ENCODE measurements at places on chromosomes 3 and 15. TPM values are rescaled to one million over a fixed set of nuclear protein-coding genes. Genes with fewer than 3 reads are reported as not detected.

DNA sequence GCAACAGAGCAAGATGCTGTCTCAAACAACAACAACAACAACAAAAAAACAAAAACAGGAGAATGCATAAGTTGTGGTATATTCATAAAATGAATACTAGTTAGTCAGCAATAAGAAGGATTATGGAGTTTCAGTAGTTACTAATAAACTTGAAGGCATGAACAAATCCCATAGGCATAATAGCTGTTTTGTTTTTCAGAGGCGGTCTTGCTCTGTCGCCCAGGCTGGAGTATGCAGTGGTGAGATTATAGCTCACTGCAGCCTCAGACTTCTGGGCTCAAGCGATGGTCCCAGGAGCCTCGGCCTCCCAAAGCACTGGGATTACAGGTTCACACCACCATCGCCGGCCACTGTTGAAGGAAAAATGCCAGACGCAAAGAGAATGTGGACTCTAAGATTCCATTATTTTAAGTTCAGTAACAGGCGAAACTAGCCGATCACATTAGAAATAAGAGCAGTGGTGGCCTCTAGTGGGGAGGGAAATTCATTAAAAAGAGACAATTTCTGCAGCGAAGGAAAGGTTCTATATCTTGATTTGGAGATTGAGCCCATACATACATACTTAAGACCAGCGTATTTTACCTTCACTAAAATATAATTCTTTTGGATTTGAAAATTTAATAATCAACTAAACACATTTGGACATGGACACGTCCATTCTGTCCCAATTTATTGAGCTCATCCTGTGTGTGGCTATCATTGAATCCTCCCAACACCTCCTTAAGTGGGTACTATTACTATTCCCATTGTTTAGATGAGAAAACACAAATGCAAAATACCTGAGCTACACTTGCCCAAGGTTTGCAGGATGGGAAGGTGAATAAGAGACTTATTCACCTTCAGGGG, 27.4 kb upstream of the HDAC11 start:
- DNase-seq = no peak

DNA sequence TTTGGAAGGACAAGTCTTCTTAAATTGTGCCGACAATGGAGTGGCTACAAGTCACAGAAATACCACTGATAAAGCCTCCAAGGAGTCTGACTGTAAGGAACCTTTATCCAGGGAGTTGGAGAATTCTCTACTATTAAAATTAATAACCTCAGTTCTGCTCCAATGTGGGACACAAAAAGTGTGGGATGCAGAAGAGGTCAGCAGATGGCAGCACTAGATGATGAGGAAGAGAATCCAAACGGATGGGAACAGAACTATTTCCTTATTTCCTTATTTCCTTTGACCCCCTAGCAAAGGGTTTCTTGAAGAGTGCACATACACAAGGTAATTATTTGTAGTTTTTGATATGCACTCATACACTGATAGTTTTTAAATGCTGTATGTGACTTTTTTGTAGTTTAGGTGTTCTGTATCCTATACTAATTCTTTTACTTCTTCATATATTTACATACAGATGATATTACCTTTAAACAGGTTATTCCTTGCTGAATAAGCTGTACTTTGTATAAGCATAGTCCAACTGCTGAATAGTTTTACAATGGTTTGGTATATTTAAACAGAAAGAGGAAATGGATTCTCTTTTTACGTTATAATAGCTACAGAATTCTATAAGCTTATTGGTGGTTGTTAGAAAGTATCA, 25.6 kb upstream of the NLGN1 start:
- DNase-seq = no peak

GRCh38 chr15:79562899-79563298, 130.8 kb downstream of the MINAR1 start:
- no peak for DNase-seq

- DNase-seq = no peak
Measured at GRCh38 chr3:66744521-66744920, 243.7 kb upstream of the LRIG1 start.

GRCh38 chr15:69391046-69391757, 22.9 kb upstream of the KIF23 start:
- DNase-seq = peak; percentile 7

The QTRT2 gene
- 6.6 TPM for polyA plus RNA-seq

The CYP1A1 gene
- polyA plus RNA-seq = 0.09 TPM

DNA sequence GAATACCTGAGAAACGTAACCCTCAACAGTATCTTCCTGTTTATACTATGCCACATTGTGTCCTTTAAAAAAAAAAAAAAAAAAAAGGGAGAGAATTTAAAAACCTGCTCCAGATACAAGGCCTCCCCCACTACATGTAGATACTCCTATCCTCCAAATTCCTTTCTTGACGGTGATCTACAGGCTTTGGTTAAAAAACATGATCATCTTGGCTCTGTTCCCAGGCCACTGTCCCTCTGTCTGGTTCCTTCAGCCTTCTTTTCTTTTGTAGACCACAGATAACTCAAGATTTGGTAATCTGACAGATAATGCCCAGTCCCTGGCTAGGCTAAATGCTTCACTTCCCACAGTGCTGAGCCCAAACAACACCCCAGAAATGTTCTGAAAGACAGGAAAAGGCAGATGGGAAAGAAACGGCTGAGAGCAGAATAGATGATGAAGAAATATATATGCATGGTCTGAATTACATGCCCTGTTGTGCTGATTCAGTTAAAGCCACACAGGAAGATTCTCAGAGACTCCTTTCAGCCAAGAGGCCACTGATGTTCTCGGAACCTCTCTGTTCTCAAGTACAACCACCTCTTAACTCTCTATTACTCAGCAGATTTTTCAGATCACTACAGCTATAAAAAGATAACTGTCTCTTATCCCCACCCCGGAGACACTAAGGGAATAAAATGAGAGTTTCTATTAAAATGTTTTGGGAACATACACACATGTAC, 48.3 kb downstream of the NPTN start:
- no peak for DNase-seq

The SAMD7 gene
- polyA plus RNA-seq = not detected

- no peak for DNase-seq
Measured at GRCh38 chr3:50625231-50626182, 8.6 kb downstream of the MAPKAPK3 start.

DNA sequence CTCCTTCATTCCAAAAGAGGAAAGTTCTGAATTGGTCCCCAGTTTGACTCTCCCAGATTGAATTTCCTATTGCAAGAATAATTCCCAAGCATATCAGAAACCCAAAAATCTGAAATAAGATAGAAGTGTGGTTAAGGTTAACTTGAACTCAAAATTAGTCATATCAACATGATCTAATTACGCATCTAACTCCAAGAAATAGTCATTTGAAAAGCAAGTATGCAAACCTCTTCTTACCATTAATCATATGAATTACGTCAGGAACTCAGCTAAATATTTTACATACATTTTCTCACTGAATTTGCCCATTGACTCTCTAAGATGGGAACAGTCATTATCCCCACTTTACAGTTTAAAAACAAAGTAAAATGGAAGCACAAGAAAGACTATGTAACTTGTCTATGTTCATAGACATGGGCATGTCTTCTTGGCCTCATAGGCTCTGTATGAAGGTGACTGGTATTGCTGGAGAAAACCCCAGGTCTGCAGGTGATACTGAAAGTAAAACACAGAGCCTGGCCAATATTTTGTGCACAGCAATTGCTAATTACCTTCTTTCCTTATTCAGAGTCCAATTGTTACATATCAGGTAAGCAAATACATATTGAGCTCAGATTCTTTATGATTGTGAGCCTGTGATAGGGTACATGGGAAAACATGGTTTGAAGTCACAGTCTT, 139.2 kb downstream of the ATP8B4 start:
- DNase-seq = no peak

- DNase-seq = no peak
Measured at GRCh38 chr3:172051310-172051956, 12.1 kb downstream of the FNDC3B start.

- DNase-seq = peak; percentile 71
Measured at GRCh38 chr15:64774037-64774628, 1.3 kb downstream of the RBPMS2 start.

DNA sequence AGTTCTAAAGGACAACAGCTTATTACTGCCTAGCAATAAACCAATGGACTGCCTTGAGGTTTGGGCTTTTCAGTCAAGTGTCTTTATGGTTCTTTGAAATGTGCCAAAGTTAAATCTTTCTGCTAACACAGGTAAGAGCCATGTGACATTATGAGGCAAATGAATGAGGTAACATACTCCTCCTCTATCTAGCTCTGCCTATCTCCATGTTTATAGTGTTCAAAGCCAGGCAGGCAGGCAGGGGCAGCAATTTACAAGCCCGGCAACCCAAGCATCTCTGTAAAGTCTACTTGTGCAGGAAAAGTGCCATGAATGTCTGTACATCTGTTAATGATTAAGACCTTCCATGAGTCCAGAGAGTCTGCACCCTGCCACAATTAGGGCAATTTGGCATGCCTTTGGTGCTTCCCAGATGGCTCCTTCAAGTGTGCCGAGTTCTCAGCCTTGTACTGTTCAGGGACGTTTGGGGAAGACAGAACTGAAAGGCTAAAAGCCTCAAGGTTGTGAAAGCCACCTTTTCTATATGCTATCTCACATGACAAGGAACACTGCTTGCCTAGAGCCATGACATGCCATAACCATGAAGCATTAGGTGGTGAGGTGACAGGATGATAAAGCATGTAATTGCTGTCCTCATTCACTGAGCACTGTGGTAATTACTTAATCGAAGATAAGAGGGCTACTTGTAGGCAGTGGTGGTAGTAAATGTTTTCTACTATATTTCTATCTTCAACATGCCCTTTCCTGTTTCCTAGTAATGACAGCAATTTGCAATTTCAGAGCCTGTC, 41.4 kb upstream of the EIF1B start:
- DNase-seq = no peak

- no peak for DNase-seq
Measured at GRCh38 chr15:73598530-73599160, 34.5 kb downstream of the NPTN start.

- DNase-seq = no peak
Measured at GRCh38 chr15:86247249-86247955, 167.7 kb downstream of the AGBL1 start.

GRCh38 chr15:25385986-25386385, 52.8 kb downstream of the UBE3A start:
- DNase-seq = no peak

- DNase-seq = no peak
Measured at GRCh38 chr3:190368881-190369280, 19.1 kb upstream of the CLDN16 start.

DNA sequence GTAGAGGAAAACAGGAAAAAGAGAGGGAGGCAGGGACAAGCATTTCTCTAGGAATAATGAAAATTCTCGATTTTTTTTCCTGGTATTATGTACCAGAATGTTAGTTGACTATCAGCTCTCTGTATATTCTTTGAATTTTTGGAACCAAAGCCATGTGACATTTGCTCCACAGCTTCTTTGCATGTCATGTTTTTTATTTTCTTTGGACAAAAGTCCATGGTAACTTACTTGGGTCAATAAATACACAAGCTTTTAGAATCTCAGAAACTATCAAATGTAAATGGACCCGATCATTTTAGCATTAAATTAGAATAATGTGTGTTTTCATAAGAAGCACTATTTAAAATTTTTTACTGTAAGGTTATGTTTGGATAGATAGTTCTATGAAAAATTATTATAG, 320.5 kb downstream of the ZIC1 start:
- DNase-seq = no peak

The CLDN16 gene
- polyA plus RNA-seq = not detected

DNA sequence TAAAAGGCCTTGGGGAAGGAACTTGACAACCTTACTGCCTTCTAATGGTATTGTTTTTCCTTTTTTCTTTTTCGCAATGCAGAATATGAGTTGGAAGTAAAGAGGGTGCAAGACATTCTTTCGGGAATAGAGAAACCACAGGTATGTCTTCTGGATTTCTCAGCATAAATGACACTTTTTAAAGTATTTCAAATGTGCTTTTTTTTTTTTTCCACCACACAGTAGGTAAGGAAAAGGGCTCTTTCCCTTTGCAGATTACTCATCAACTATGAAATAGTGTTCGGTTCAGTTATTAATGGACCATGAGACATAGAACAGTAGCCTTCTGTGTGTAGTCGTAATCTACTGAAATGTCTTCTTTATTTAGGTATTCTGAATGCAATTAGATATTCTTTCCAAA, 162.4 kb downstream of the GHSR start:
- no peak for DNase-seq

- no peak for DNase-seq
Measured at GRCh38 chr15:23686466-23687142, 501 bp downstream of the NDN start.

The CLSTN2 gene
- 0.60 TPM for polyA plus RNA-seq

DNA sequence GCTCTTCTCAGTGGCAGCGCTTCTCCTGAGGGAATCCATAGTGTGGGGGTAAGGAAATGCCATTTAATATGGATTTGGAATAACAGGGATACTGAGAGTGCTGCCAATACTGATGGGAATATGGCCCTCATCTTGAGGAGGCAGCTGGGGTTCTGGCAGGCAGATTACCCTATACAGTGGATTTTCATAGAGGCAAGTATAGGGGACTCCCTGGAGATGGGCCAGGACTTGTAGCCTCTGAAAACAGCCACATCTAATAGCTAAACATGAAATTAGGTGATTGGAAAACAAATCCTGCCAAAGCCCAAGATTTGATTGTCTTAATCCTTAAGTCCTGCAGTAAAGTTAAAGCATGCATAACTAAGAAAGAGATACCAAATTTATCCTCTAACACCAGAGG, 30.9 kb downstream of the DPH3 start:
- DNase-seq = no peak

DNA sequence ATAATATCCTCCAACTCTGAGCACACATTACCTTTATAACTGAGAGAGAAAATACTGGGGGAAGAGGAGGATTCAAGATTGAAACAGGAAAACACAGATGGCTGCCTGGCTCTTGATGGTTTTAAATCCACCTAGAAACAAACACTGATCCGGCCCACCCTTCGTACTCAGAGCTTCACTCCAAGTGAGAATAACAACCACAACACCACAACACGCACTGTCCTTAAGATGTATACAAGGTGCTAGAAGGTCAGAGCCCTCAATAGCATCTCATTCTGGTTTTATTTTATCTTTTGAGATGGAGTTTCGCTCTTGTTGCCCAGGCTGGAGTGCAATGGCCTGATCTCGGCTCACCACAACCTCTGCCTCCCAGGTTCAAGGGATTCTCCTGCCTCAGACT, 9.9 kb downstream of the IP6K2 start:
- no peak for DNase-seq

The RHOV gene
- polyA plus RNA-seq = 4.8 TPM

DNA sequence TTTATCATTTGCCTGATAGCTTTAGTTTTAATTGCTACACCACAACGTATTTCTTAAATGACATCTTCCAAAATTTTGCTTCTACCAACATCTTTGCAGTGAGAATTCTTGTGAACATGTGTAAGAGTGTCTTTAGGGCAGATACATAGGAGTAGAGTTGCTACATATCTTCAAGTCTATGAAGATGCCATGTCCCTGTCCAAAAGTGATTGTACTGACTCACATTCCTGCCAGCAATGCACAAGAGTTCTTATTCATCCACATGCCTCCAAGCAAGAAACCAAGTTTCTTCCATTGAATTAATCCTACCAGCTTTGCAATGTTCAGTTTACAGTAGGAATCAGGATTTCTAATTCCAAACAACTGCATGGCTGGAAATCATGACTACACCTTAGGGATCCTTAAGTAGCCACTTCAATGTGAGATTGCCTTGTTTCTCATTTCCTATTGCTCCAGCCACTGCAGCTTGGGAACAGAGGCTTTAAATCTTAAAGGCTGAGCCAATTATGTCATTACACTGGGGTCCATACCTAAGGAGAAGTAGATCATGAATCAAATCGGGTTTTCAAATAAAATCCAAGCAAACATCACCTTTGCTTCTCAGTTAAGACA, 44.5 kb downstream of the BCL2L10 start:
- DNase-seq = no peak

All from sigmoid colon (tissue), 7 donors.